Stimulated activated CD8-positive, alpha-beta memory T cell treated with anti-CD3 and anti-CD28 coated beads, Interleukin-4, amount 100 ng/mL, for 1 hour (primary cell): ENCODE measurements at places on chromosomes 3 and 15.

- DNase-seq: no peak
These were observed 8.4 kb downstream of the VWA5B2 start for GRCh38 chr3:184237807-184238206.

GRCh38 chr3:152737021-152737908 is 97.7 kb upstream of the P2RY1 start:
- DNase-seq: no peak

DNA sequence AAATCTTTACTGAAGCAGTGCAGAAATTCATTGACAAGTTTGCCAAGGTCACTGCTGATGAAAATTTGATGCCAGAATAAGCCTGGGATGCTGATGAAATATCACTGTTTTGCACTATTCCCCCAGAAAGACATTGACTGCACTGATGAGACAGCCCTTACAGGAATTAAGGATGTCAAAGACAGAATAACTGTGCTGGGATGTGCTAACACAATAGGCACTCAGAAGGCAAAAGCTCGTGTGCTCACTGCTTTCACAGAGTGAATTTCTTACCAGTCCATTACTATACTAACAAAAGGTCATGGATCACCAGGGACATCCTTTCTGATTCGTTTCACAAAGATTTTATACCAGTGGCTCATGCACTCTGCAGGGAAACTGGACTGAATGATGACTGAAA is 69.4 kb downstream of the MCF2L2 start:
- no peak for DNase-seq

DNA sequence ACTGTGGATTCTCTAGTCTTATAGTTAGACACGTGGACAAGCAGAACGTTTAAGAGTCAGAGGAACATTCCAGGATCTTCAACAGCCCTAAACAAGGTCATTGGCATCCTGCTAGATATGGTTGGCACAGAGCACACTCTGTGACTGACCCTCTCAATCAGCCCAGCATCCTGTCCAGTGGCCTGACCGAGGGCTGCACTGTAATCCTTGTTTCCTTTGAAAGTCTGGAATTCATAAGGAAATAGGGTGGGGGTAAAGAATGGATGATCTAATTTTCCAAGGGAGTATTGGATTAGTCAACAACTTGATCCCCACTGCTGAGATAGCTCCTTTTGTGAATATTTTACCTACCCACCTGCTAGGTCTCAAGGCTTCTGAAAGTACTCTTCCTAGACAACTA is 94.5 kb upstream of the DLG1 start:
- DNase-seq: no peak

DNA sequence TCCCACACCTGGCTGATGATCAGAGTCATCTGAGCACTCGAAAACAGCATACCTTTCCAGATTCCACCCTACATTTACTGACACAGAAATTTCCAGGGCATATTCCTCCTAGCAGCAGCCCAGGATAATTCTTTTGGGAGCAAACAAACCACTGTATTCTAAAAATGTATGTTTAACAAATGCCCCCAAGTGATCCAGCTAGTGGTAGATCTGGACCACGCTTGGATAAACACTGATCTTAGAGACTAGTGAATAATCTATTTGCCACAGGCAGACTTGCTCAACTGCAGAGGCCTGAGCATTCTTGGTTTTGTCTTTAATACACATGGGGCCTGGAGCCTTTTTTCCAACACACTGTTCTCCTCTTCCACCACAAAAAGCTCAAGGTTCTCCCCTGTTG is 89.6 kb downstream of the TM4SF4 start:
- no peak for DNase-seq

GRCh38 chr3:171156401-171157010 is 130.0 kb upstream of the SLC2A2 start:
- no peak for DNase-seq

- DNase-seq: no peak
These were observed 11.8 kb upstream of the EID1 start for GRCh38 chr15:48866141-48866563.

GRCh38 chr15:79868554-79868953 is 28.3 kb downstream of the MTHFS start:
- no peak for DNase-seq

GRCh38 chr15:100318880-100319279 is 22.9 kb downstream of the ADAMTS17 start:
- DNase-seq: no peak

DNA sequence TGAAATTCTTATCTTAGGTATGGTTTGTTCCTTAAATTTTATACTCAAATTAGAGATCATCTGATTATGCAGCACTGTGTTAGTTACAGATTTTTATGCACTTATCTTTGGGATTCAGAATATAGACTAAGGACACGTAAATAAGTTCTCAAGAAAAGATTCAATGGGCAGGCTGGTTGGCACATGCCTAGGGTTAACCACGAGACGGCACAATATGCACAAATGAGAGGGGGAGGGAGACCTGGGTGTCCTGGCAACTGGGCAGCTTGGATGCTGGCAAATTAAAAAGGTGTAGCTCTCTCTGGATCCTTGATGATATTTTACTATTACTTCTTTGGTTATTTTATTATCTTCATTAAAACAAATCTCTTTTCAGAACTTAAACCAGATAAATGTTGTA is 672 bp downstream of the AADAC start:
- DNase-seq: no peak

- DNase-seq: no peak
These were observed 180.4 kb downstream of the UACA start for GRCh38 chr15:70583006-70583405.

DNA sequence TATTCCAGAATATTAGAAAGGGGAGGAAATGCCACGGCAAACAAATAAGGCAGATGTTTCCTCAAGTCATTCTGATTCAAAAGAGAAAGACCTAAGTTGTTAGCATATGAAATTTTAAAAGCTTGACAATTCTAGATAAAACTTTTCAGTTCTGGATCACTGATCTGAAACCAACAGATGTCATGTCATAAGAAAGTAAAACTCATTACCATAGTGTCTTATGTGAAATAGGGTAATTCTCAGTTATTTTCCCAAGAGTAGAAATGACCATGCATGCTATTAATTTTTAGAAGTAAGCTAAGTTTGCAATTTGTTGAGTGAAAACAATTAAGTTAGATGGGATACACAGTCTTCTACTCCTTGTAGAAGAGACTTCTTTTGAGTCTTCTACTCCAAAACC is 630.3 kb downstream of the NAALADL2 start:
- DNase-seq: no peak

DNA sequence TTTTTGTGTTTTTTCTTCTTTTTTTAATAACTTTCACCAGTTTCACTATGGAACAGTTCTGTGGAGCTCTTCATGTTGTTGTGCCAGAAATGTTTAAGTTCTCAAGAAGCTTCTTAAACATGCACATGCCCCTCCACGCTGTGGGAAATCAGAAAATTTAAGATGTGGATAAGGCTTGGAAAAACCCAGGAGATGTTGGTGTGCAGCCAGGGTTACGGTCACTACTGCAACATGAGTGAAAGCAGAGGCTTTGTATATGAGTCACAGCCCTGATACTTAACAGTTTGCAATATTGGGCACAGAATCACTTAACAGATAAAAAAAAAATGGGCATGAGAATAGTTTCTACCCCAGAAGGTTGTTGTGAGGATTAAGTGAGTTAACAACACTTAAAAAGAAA is 399.9 kb downstream of the LRTM1 start:
- no peak for DNase-seq

DNA sequence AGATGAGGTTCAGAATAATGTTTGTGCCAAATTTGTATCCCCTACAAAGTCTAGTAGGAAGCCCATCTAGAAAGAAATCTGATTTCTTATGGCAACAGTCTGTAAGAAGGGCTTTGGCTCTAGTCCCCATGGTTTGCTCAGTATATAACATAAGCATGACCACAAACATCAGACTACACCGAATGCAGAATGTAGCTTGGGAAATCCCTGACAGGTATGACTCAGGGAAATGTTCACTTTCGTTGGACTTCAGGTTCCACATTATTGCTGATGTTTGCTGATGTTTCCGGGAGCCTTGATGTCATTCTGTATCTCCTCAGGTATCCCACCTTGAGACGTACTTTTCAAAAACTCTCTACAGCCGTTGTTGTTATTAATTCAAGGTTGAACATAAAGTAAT is 304.4 kb upstream of the TGFBR2 start:
- no peak for DNase-seq

DNA sequence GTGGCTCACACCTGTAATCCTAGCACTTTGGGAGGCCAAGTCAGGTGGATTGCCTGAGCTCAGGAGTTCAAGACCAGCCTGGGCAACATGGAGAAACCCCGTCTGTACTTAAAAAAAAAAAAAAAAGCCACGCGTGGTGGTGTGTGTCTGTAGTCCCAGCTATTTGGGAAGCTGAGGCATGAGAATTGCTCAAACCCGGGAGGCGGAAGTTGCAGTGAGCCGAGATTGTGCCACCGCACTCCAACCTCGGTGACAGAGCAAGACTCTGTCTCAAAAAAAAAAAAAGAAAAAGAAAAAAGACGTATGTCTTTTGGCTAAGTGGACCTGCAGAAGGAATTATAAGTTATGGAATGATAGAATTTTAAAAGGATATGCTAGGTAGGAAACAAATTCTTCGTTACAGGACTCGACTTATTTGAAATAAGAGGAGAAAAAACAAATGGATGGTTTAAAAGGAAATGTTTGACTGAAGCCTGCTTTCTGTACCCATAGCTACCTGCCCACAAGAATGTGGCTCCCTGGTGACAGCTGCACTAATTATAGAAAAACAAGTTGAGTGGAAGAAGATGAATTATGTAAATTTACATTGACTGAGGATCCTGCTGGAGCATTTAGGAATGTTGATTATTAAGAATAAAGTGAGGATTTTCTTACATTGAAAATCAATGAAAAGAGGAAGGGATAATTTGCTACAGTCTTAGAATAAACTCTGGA is 36.0 kb upstream of the SKIL start:
- DNase-seq: no peak

DNA sequence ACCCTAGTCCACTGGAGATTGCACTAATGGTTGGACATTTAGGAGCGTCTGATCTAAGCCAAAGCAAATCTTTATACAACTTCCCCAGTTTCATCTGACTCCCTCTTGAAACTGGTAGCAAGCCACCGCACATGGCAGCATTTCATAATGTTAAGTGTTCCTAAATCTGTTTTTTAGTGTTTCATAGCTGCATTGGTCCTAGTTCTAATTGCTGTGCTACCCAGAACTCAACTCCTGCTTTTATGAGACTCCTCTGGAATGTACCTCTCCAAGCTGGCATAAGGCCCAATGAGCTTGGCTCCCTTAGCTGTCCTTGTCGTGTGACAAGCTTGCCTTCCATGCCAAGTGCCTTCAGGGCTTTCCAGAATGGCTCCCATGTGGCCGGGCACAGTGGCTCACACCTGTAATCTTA is 65.3 kb upstream of the FLNB start:
- DNase-seq: no peak

DNA sequence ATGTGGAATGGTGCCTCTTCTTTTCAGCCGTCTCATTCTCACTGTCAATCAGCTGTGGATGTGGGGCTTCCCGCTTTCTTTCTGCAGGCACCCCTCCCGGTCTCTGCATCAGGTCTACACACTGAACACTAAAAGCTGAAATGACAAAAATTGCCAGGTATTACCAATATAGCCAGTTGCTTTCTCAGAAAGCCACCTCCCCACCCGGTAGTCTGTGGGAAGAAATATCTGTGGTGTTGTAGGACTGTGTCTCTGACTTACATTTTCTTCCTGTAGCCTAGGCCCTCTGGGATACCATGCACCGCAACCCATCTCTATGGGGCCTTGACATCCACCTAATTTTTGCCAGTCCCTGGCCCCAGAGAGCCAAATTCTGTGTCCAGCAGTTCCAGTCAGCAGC is 19.2 kb upstream of the EPHB1 start:
- no peak for DNase-seq

- no peak for DNase-seq
These were observed 47.4 kb upstream of the WNT7A start for GRCh38 chr3:13927295-13927694.

DNA sequence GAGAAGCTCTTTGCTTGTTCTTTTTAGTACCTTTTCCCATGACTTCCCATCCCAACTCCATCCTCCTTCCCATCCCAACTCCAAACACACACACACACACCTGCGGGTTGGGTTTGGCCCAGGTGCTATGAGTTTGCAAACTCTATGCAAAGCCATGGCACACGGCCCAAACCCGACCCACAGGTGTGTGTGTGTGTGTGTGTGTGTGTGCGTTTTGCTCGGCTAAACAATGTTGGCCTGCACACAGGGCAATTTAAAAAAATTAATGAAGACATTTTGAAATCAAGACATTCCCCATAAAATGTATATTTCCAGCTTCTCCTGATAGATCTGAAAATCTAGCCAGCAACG is 103.7 kb upstream of the TLE3 start:
- DNase-seq: no peak

GRCh38 chr3:169879013-169879557 is 9.3 kb upstream of the LRRC31 start:
- DNase-seq: no peak

DNA sequence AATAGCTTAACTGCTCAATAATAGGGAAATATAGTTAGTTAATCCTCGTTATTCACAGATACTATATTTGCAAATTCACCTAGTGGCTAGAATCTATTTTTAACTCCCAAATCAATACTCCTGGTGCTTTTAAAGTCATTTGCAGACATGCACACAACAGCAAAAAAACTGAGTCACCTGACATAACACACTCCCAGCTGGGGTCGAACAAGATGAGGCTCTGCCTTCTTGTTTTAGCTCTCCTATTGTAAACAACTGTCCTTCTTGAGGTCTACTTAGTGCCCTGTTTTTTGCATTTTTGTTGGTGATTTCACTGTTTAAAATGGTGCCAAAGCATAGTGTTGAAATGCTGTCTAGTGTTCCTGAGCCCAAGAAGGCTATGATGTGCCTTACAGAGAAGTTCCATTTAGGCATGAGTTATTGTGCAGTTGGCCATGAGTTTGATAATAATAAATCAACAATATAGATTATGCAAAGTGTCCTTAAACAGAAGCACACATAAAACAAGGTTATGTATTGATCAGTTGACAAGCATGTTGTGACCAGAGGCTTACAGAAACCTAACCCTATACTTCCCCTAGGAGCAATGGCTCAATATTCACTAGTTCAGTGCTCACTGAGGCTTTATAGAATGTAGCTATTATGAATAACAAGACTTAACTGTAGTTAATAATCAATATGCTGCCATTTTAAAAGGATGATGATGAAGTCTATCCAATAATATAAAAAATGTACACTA is 18.6 kb downstream of the MAP3K13 start:
- DNase-seq: no peak

DNA sequence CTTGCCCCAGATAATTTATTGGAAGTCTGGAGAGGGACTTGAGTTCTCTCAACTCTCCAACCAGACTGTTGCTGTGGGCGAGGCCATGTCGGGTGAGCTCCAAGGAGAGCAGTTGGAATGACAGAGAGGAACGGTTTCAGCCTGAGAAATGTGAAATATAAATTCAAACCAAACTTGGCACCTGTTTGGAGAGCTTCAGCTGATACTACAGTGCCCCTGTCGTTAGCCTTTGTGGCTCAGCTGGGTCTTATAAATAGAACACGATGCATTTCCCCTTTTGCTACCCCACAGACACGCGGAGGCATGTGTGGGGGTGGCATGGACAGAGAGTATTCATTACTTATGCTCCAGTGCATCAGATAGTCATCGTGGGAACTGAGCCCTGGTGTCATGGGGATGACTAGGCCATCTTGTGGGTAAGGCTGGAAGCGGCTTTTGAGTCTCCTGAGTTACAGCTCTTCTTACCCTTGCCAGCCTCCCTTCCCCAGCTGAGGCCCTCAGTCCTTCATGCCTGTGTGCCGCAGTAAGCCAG is 15.6 kb downstream of the SMAD3 start:
- no peak for DNase-seq

GRCh38 chr3:78917536-78917935 is 850.3 kb downstream of the ROBO1 start:
- DNase-seq: no peak
